ENCODE measurements at places on chromosomes 6 and 20.

DNA sequence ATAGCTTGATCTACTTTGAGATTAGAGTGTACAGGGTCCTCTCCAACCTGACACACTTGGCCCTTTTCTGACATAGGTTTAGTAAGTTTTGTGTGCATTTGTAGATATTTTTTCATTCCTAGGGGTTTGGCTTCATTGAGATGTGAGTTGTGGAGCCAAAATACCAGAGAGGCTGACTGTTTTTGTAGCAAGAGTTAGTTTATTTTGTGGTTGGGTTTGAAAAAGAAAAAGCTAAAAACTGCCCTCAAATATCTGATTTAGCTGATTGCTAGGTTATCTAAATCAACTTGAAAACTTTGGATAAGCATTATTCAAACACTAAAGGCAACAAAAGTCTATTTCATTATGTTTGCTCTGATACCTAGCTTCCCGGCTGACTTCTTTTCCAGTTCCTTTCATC is 164.7 kb upstream of the CENPW start:
- DNase-seq = no peak

DNA sequence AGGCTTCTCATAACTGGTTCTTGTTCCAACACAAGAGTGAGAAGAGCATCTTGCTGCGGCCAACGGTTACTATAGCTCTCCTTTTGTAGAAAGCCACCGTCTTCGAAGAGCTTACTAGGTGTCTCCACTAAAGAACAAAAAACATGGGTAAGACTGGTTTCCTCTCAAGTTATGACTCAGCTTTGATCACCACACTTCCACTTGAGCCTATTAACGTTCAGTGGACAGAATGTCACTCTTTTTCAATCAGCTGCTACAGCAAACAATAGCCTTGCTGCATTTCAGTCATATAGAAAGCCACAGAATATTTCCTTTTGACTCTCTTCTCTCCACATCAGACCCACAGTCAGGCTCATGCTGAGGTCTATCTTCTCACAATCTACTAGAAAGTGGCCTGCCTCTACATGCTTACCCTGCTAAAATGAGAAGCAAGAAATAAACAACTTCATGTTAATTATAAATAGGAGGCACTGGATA is 243.5 kb upstream of the PREP start:
- peak; percentile 21 for DNase-seq

- DNase-seq = peak; percentile 87
Measured at GRCh38 chr20:52494244-52494643, 302.7 kb upstream of the ZFP64 start.

DNA sequence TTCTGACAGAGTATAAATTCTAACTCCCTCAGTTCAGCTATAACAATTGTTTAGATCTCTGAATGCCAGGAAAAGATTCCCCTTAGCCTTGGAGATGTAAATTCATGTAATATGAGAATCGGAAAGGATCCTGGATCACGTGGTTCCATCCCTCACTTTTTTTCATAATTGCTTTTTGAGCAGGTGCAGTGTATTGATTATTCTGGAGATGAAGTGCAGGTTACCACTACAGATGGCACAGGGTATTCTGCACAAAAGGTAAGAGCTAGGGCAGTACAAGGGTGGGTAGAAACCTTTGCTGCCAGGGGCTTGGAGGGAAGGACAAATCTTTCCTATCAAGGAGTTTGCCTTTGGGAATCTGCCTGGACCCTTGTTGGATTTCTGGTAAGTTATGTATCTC is 52.7 kb downstream of the KDM1B start:
- DNase-seq = no peak

- DNase-seq = no peak
Measured at GRCh38 chr20:61742097-61742825, 323.4 kb downstream of the TAF4 start.

Data from fibroblast of mammary gland (primary cell).